ENCODE measurements at places on chromosomes 5 and 9. TPM values are rescaled to one million over a fixed set of nuclear protein-coding genes. Genes with fewer than 3 reads are reported as not detected.

The SLC4A9 gene
- polyA plus RNA-seq = not detected

The PLAC8L1 gene
- polyA plus RNA-seq = not detected

The THBS4 gene
- polyA plus RNA-seq = 16.0 TPM

The CDX1 gene
- not detected for polyA plus RNA-seq

The AMBP gene
- not detected for polyA plus RNA-seq

The PCDHB2 gene
- polyA plus RNA-seq = 37.5 TPM

The KIF4B gene
- not detected for polyA plus RNA-seq

The BNIP1 gene
- polyA plus RNA-seq = 18.4 TPM

The PCDHA8 gene
- 0.22 TPM for polyA plus RNA-seq

The LCN15 gene
- polyA plus RNA-seq = 32.6 TPM

The CENPK gene
- 4.1 TPM for polyA plus RNA-seq

The EPB41L4A gene
- 9.6 TPM for polyA plus RNA-seq

The KLHL3 gene
- polyA plus RNA-seq = 1.3 TPM

The WNT8A gene
- not detected for polyA plus RNA-seq

The ARHGEF28 gene
- 5.4 TPM for polyA plus RNA-seq

The C1QTNF3 gene
- 2.4 TPM for polyA plus RNA-seq

The IFNK gene
- not detected for polyA plus RNA-seq

The LMBRD2 gene
- polyA plus RNA-seq = 3.7 TPM

The PCDHA10 gene
- 2.1 TPM for polyA plus RNA-seq

The SOHLH1 gene
- polyA plus RNA-seq = 3.9 TPM

The CCDC112 gene
- polyA plus RNA-seq = 6.5 TPM

The GHR gene
- polyA plus RNA-seq = 0.20 TPM

The KLF9 gene
- polyA plus RNA-seq = 8.4 TPM

The GABRG2 gene
- 7.6 TPM for polyA plus RNA-seq

The RUSC2 gene
- polyA plus RNA-seq = 45.0 TPM

The ENDOG gene
- 53.4 TPM for polyA plus RNA-seq

The GFPT2 gene
- 3.2 TPM for polyA plus RNA-seq

The TLR4 gene
- polyA plus RNA-seq = 2.0 TPM

The CEL gene
- polyA plus RNA-seq = 0.92 TPM

The BTNL9 gene
- polyA plus RNA-seq = 2.1 TPM

The LRRTM2 gene
- polyA plus RNA-seq = 2.8 TPM

The TMOD1 gene
- 29.7 TPM for polyA plus RNA-seq

The LHX3 gene
- 1.6 TPM for polyA plus RNA-seq

The FOXD1 gene
- polyA plus RNA-seq = 7.1 TPM

The BAAT gene
- polyA plus RNA-seq = 0.19 TPM

The PCDHGA1 gene
- polyA plus RNA-seq = 4.9 TPM

The ADAMTS16 gene
- 0.19 TPM for polyA plus RNA-seq

The PIP5KL1 gene
- 2.4 TPM for polyA plus RNA-seq

The SAXO1 gene
- polyA plus RNA-seq = not detected

The IFNA13 gene
- not detected for polyA plus RNA-seq

The CEP72 gene
- polyA plus RNA-seq = 16.2 TPM

The GADD45G gene
- polyA plus RNA-seq = 46.7 TPM
